ENCODE measurements at places on chromosomes 11 and 22. TPM values are rescaled to one million over a fixed set of nuclear protein-coding genes. Genes with fewer than 3 reads are reported as not detected.

GRCh38 chr22:30582788-30583545, 8.5 kb upstream of the GAL3ST1 start:
- no peaks in the 10 kb centered on the region for H3K4me1 ChIP-seq
- H3K27ac ChIP-seq = no peak overlapping the region
- no peak for DNase-seq
- no peaks in the 10 kb centered on the region for H3K27me3 ChIP-seq
- peaks cover 98% of the 10 kb centered on the region for H3K36me3 ChIP-seq

Gene LINC01488
- polyA plus RNA-seq = 0.26 TPM

DNA sequence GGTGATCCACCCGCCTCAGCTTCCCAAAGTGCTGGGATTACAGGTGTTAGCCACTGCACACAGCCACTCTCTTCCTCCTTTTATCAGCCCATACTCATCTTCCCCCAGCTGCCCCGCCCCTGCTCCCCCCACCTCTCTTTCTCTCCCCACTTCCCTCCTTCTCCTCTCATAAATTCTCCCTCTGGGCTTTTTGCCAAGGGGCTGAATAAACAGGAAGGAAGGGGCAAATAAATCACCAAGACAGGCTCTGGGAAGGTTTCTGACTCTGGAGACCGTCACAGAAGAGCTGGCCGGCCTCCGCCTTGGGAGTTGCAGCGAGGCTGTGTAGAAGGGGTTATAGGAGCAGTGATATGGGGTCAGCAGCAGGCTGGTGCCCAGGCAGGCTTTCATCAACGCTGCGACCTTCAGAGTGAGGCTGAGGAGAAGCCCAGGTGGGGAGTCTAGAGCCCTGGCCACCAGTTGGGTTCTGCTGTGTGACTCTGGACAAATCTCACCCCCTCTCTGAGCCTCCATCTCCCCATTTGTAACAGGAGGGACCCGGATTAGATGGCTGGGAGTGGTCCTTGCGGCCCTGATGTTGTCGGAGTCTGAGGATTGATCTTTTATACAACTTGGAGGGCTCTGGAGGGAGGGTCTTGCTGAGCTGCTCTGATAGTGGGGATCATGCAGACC, 62.6 kb upstream of the RASD2 start:
- no peak overlapping the region for H3K4me3 ChIP-seq
- no peak overlapping the region for H3K27ac ChIP-seq

Gene RRM1
- polyA plus RNA-seq = 17.3 TPM

DNA sequence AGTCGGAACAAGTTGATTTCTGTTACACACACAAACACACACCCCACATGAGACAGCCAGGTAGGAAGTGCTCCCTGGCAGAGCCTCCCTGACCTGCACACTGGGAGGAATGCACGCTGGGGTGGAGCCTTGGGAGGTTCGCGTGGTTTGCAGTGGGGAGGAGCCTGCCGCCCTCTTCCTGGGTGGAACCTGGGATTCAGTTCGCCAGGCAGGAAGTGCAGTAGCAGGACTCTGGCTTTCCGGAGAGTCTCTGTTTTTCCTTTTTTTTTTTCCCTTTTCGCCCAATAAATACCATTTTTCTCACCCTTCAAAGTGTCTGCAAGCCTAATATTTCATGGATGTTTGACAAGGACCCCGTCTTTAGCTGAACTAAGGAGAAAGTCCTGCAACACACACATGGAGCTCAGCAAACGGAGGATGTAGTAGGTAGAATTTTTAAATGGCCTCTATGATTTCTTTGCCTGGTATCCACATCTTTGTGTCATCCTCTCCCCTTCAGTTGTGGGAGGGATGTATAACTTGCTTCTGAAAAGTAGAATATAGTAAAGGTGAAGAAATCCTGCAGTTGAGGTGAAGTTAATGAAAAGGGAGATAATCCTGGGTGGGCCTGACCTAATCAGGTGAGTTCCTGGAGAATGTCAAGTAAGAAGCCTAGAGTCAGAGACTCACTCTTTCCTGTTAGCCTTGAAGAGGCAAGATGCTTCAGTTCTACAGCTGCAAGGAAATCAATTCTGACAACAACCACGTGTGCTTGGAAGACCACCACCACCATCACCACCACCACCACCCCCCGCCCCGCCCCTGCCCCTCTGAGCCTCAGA, 72.9 kb downstream of the PIWIL4 start:
- H3K4me1 ChIP-seq = no peaks in the 10 kb centered on the region
- H3K27ac ChIP-seq = no peak overlapping the region
- H3K36me3 ChIP-seq = no peaks in the 10 kb centered on the region
- DNase-seq = no peak

DNA sequence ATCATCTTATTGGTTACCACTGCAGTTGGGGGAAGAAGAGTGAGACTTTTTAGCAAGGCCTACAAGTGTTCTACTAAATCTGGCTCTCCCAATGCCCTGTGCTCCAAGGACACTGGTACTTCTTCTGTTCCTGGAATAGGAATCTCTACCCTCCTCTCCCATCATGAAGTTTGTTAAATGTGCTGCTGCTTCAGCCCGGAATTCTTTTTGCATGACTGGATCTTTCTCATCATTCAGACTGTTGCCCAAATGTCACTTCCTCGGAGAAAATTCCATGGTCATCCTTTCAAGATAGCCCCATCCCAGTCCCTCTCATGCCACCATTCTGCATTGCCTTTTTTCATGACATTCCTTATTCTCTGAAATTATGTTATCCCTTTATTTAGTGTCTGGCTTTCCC, 400.8 kb downstream of the SOX6 start:
- H3K4me3 ChIP-seq = no peak overlapping the region
- no peaks in the 10 kb centered on the region for H3K27me3 ChIP-seq
- no peaks in the 10 kb centered on the region for H3K36me3 ChIP-seq
- no peak for DNase-seq

Gene OR52R1
- polyA plus RNA-seq = not detected

- H3K27me3 ChIP-seq = no peaks in the 10 kb centered on the region
- H3K4me1 ChIP-seq = no peaks in the 10 kb centered on the region
- H3K27ac ChIP-seq = no peak overlapping the region
- DNase-seq = no peak
These were observed 403.7 kb downstream of the LUZP2 start for GRCh38 chr11:24900514-24900913.

GRCh38 chr11:120108154-120108784, 29.6 kb downstream of the TRIM29 start:
- H3K4me3 ChIP-seq = no peak overlapping the region
- H3K27me3 ChIP-seq = peaks cover 56% of the 10 kb centered on the region
- no peaks in the 10 kb centered on the region for H3K36me3 ChIP-seq
- DNase-seq = peak; percentile 14
- H3K27ac ChIP-seq = no peak overlapping the region

DNA sequence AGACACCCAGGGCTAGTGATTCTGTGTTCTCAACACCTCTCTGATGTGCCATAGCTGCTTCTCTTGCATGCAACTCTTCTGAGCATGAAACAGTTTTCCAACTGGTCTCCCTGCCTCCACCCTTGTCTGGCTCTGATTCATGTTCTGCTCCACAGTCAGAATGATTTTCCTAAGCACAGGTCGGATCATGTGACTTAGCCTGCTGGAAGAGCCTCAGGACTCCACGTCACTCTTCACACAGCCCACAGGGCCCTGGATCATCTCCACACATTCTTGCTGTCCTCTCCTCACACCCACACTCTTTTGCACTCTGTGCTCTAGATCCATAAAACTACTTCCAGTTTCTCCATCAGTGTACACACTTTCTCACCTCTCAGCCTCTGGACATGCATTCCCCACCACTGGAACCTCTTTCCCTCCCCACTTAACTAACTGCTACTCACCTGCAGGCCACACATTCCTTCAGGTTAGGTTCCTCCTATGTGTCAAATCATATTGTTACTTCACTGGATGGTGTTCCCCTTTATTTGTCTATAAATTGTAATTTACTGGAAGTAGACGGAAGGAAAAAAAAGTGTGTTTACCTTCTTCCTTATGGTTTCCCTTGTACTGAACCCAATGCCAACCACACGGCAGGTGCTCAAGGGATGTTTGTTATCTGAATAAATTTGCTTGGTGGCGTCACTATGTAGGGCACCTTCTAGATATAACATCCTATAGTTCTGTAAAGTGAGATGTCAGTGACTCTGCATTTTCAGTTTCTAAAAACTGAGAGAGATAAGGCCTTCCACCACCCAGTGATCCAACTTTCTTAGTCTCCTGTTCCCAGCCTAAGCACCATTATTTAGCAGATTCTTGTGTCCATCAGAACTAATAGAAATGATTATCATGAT, 133.7 kb downstream of the ETS1 start:
- DNase-seq = no peak
- H3K4me3 ChIP-seq = no peak overlapping the region

Gene RRAS2
- 14.7 TPM for polyA plus RNA-seq

Gene CXCR5
- polyA plus RNA-seq = not detected
